Dermis blood vessel endothelial cell (primary cell): ENCODE measurements at places on chromosomes 1 and 21.

DNA sequence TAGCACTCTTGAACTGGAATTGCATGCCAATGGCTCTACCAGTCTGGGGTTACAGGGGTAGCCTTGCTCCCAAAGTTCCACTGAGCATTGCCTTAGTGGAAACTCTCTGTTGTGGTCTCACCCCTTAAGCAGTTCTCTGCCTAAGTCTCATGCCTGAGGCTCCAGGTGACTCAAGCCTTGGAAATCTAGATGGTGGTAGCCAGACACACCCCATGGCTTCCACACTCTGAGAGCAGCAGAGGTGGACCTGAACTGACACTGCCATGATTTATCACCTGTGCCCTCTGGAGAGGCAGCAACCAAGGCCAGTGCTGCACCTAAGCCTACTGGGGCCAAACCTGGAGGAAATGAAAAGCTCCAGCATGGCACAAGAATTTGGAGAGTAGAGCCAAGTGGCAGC lies 285.7 kb upstream of the PKN2 start:
- no peak for DNase-seq

DNA sequence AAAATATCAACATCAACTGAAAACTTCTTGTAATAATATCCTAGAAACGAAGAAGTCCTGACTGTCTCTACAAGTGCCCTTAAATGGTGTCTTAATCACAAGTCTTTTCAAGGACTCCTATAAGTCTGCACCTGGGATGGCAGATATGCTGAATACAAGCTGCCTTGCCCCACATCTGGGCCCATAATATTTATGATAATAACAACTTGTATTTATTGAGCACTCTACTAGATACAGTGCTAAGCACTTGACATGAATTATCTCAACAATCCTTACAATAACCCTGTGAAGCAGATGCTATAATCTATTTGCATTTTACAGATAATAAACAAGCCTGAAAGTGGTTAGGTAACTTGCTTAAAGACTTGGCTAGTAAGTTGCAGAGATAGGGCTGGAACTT lies 78.0 kb upstream of the ZNF648 start:
- no peak for DNase-seq

DNA sequence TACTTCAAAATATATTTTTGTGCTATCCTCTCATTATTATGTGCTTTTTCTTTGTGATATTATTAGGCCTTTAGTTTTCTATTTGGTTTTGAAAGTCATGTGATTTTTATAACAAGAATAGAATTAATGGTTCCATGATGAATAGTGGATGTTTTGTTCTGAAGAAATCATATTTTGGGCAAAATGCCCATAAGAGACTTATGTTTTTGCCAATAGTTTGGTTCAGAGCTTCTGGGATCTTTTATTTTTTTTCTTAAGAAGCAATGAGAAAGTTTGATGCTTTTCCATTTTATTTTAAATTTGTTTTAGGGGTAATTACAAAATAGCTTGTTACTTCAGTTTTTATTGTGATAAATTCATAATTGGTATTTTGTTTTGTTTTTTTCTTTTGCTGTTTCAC lies 49.8 kb downstream of the LYPLAL1 start:
- no peak for DNase-seq

- no peak for DNase-seq
Observed at GRCh38 chr1:170481000-170481399, 51.0 kb upstream of the GORAB start.

- no peak for DNase-seq
Observed at GRCh38 chr1:58287894-58288623, 258.5 kb downstream of the OMA1 start.
